Ecto neural progenitor cell (in vitro differentiated cells): ENCODE measurements at places on chromosomes 11 and 22.

GRCh38 chr11:45289369-45289768, 3.2 kb upstream of the SYT13 start:
- DNase-seq, result no peak

- peak; percentile 79 for DNase-seq
Measured at GRCh38 chr11:124644426-124645280, 22.0 kb downstream of the TBRG1 start.

- peak; percentile 49 for DNase-seq
Measured at GRCh38 chr11:96614846-96615245, 225.0 kb downstream of the JRKL start.

- DNase-seq, result no peak
Measured at GRCh38 chr11:125070699-125071254, 7.7 kb downstream of the SLC37A2 start.

DNA sequence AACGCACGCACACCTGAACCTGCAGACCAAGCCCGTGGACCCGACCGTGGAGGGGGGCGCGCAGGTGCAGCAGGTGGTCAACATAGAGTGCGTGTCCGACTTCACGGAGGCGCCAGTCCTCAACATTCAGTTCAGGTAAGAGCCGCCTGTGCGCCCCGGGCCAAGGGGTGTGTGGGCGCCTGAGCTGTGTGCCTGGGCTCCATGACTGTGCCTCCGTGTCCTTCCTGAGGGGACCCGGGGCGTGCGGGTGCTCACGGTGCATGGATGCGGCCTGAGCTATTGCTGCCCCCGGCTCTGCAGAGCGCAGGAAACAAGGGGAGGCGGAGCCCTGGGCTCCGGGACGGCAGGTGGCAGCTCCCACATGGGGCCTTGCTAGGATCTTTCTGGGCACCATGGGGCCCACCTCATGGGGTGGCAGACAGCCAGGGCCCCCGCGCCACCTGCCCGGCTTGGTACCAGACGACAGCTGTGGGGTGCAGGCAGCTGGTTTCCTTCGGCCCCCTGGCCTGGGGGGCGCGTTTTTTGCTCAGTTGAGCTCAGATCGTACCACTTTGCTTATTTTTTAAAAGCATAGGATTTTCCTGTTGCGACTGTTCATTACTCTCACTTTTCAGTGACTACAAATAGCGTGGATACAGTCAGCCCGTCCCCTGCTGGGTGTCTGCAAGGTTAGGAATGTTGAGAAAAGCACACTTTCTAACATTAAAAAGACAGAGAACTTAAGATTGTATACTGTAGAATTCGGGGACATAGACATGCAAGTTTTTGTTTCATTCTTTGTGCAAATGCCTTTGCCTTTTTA, 28.3 kb downstream of the MUC6 start:
- DNase-seq, result no peak
